ENCODE measurements at places on chromosomes 5 and 9.

GRCh38 chr9:125427556-125427955, 165.9 kb downstream of the GAPVD1 start:
- no peak for DNase-seq

GRCh38 chr9:26439061-26439624, 453.5 kb downstream of the CAAP1 start:
- DNase-seq: no peak

- DNase-seq: no peak
Observed at GRCh38 chr5:127979475-127979874, 104.1 kb upstream of the SLC12A2 start.

GRCh38 chr9:77291714-77292113, 114.4 kb downstream of the VPS13A start:
- no peak for DNase-seq

GRCh38 chr5:6448141-6448491, 543 bp upstream of the UBE2QL1 start:
- no peak for DNase-seq

- DNase-seq: no peak
Observed at GRCh38 chr9:131299346-131299960, 9.9 kb downstream of the PLPP7 start.

DNA sequence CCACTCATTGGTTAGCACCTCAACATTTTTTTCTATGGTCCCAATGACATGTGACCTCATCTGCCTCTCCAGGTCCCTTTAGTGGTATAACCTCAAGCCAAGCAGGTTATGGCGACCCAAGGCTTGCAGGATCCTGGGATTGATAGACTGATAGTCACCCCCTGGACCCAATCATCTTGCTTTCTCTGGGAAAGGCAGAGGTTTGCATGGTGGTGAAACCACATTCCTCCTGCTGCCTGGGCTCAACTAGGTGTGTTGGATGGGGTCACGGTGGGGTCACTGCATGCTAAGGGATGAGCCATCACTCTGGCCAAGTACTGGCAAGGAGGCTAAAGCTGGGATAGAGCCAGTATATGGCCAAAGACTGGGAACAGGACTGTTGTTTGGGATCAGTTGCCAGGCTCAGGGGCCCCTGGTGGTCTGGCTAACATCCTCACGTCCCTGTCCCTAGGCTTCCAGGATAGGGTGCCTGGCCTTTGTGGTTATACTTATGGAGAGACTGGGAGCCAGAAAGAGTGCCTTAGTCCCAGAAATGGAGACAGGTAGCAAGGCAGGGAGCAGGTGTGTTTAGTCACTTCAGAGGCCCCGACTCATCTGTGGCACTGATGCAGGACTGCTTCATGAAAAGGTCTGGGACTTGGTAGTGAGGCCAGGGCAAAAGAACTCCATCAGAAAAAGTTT, 4.6 kb upstream of the SMIM32 start:
- no peak for DNase-seq

DNA sequence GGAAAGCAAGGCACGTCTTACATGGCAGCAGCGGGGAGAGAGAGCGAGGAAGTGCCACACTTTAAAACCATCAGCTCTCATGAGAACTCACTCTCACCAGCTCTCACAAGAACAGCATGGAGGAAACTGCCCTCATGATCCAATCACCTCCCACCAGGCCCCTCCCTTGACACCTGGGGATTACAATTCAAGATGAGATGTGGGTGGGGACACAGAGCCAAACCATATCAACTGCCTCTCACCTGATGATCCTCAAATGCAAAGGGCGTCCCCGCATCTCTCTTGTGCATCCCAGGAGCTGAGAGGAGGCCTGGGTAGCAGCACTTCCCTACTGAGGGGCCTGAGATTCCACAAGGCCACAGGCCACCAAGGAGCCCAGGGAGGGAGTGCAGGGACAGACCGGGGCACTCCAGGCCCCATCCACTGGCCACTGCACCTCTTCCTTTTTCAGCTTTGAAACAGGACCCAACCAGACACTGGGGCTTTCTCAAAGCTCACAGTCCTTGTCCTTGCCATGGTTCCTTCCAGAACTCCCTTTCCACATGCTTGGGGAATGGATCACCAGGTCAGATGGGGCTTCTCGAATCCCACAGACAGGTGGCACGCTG, 54.5 kb upstream of the IL17B start:
- no peak for DNase-seq
